ENCODE measurements at places on chromosomes 5 and 9. TPM values are rescaled to one million over a fixed set of nuclear protein-coding genes. Genes with fewer than 3 reads are reported as not detected.

DNA sequence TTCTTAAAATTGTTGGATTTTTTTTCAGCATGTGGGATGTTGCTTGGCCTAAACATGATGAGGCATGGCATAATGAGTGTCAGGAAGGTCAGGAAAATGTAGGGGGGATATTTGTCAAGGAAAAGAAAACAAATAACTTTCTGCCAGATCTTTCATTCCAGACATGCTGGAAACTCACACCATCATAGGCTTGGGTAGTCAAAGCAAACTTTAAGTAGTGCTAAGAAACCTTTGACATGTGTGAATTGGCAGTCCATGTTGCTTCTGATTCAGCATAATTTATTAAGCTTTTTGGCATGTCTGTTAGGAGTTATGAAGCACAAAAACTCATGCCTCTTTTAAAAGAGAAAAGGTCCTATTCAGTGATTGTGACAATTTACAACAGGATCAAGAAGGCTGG is 61.3 kb upstream of the MTAP start:
- no peak for DNase-seq

GRCh38 chr5:148827723-148828122 is 1.3 kb downstream of the ADRB2 start:
- DNase-seq, result no peak

GRCh38 chr9:101566904-101567724 is 27.7 kb downstream of the PPP3R2 start:
- DNase-seq, result no peak

DNA sequence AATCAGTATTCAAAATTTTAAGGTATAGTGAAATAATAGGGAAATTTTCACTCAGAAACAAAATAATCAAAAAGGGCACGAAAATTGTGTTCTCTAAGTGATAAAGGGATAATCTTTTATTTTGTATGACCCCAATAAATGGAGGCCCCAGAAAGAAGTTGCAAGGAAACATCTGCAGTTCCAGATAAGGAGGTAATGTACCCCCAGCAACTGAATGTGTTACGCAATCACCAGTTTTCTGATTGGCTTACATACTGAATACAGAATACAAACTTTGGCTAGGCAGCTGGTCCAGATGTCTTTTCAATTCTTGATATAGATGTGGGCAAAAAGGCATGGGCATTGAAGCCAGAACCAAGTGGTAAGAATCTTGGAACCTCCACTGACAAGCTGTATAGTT is 1.7 kb upstream of the TOPORS start:
- no peak for DNase-seq

DNA sequence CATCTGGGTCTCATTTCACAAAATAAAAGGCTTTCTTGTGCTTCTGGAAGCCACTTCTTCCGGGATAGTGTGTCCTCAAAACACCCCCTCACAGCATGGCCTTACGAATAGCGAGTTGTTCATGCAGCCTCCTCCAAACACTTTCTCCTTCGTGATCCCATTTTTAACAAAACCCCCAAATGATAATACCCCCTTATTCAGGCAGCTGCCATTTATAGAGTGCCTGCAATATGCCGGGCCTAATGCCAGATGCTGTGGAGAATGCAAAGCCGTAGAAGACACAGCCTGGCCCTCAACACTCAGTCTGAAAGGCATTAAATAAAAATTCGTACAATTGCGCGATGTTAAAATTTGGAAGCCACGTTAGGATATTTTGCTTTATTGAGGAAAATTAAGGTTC is 66.4 kb upstream of the SLC44A1 start:
- no peak for DNase-seq

GRCh38 chr5:93635991-93636390 is 53.0 kb downstream of the NR2F1 start:
- no peak for DNase-seq

DNA sequence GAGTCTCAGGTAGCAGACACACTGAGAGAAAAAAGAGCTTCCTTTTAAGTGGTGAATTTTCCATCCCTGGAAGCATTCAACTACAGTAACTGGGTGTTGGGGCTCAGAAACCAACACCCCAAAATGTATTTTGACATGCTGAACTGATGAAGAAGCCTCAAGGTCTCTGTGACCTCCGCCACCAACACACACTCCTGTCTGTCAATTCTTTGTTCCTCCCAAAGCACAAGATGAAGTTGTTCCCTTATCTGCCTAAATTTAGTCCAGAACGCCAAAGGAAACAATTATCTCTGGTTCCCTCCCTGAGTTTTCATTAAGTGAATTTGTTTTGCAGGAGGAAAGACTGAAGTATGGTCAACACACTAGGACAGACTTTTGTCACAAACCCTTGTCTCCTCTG is 1.4 kb upstream of the CDKN2AIPNL start:
- DNase-seq, result no peak

DNA sequence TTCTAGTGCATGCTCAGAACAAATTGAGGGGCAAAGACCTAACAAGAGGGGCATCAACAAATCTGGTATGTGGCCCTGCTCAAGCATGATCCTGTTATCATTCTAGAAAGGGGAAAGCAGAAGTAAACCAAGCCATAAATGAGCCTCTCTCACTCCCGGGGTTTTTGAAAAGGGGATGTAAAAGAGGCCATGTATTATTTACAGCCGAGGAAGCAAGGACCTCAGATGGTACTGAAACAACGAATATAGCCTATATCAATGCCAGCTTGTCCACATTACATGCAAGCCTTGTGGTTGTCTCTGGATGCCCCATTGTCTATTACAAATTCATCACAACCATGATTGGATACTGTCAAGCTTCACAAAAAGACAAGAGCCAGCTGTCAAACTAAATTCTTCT is 211.3 kb downstream of the DCP2 start:
- no peak for DNase-seq

Gene SOX30
- total RNA-seq, result not detected

Gene GNA14
- not detected for total RNA-seq

Data from activated naive CD8-positive, alpha-beta T cell treated with anti-CD3 and anti-CD28 coated beads, Interleukin-2, amount 10 ng/mL, durations not matched to agents 7 days and 5 days (primary cell).